ENCODE measurements at places on chromosomes 5 and 9. TPM values are rescaled to one million over a fixed set of nuclear protein-coding genes. Genes with fewer than 3 reads are reported as not detected.
A peak's percentile ranks its signal among the peaks of the same experiment; 100 is the strongest.

DNA sequence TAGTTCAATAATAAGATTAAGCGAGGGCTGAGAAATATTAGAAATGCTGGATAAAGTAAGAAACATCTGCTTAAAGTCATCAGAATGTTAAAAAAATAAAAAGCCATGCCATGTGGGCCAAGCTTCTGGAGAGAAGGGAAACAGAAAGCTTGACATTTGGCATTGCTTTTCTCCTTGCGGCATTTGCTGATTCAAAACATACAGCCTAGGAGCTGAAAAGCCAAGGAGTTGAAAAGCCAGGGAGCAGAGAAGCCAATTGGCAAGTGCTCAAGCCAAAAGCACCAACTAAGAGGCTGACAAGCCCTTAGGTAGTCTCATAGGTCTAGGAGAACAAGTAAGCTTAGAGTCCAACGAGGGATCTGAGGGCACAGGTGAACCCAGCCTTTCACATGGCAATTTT is 754.3 kb downstream of the TLE4 start:
- DNase-seq = no peak

Gene DDX4
- 165 TPM for polyA plus RNA-seq

- DNase-seq = no peak
These were observed 201.3 kb upstream of the PUM3 start for GRCh38 chr9:3045153-3045552.

Gene FOXD4L6
- not detected for polyA plus RNA-seq

GRCh38 chr9:73683862-73684591 is 532.4 kb downstream of the ANXA1 start:
- DNase-seq = no peak

DNA sequence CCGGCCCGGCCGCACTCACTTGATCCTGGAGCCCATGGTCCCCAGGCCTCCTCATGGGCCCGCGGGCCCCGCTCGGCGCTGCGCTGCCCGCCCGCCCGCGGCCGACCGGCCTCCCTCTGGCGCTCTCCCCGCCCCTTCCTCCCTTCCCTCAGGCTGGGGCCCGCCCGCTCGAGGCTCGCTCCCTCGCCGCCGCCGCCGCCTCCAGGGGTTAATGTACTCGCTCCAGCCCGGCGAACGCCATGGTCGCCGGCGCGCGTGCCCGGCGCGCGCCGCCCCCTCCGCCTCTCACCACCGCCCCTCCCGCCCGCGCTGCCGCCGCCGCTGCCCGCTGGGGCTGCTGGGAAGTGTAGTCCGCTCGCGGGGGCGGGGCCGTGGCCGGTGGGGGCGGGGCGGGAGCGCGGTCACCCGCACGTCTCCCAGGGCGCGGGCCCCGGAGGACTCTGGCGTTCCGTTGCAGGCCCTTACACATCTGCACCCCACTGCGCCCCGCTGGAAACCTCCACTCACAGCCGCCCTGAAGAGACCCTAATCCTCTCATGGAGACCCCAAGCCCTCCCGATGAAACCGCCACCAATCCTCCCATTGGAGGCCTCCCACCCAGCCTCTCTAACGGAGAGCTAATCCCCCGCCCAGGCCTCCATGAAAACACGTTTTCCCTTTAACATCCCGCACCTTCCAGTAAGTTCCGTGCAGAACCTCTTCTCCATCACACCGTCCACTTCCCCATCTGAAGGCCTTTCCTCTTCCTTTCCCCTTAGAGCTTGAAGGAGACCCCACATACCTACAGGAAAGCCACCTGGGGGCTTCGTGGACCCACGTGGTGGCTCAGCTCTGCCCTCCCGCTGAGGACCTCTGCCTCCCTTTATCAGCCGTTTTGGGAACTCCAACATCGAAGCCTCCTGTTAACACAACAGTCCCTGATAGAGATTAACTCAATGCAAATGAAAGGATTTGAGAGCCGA is at the start of gene DENND1A:
Gene DENND1A (minus strand): TSS at position 257 of the 962 bp plus-strand sequence. CDS start 221 bp downstream, at position 36.
- DNase-seq = peak; percentile 94

- no peak for DNase-seq
These were observed 57.5 kb downstream of the VAV2 start for GRCh38 chr9:133934482-133935232.

DNA sequence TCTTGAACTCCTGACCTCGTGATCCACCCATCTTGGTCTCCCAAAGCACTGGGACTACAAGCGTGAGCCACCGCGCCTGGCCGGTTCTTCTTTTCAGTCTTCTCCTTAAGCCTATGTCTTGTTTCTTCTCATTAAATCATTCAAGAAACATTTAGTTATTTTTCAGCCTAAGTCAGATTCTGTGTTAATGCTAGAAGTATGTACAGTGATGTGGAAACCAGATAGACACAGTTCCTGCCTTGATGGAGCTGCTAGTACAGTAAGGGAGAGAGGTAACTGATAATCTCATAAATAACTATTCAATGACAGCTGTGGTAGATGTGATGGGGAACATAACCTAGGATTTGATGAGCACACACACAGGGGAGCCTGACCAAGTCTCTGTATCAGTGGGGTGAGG is 46.3 kb upstream of the NR3C1 start:
- DNase-seq = no peak

Gene DOCK8
- 46.7 TPM for polyA plus RNA-seq

Gene NDST1
- 55.0 TPM for polyA plus RNA-seq

GRCh38 chr9:83266331-83266665 is 203.4 kb upstream of the RASEF start:
- no peak for DNase-seq

DNA sequence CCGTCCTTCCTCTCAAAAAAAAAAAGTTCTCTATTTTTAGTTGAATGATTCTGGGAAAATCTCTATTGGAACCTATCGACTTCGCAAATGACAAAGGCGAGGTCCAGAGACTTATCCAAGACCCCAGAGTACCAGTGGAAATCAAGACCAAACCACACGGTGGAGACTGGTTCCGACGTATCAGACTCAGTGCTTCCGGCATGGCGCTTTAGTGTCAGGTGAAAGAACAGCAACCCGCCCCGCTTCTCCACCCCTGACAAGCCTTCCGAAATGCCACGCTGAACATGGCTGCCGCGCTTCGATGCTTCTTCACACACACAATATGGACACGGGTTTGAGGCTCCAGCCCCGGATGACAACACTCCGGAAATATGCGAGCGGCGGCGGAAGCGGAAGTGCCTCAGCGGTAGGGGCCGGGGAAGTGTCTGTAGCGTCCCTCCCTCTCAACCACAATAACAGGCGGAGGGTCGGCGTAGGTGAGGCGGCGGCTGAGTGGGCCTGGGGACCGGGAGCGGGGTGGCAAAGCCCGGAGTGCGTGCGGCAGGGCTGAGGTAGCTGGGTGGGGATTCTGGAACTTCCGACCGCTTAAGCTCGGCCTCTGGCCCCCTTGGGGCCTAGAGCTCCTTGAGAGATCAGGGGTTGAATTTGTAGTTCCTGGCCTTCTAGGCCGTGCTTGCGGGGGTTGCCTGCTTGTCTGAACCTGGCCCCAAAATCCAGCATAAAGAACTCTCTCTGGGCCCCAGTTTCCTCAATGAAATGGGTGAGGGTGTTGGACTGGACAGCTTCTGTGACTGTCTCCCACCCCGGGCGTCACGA is at the start of gene FBXO38:
Gene FBXO38 (plus strand): TSS at position 395 of the 816 bp plus-strand sequence. CDS start 10,819 bp downstream, outside the sequence.
- DNase-seq = peak; percentile 98

Gene TLR4
- 3.9 TPM for polyA plus RNA-seq

DNA sequence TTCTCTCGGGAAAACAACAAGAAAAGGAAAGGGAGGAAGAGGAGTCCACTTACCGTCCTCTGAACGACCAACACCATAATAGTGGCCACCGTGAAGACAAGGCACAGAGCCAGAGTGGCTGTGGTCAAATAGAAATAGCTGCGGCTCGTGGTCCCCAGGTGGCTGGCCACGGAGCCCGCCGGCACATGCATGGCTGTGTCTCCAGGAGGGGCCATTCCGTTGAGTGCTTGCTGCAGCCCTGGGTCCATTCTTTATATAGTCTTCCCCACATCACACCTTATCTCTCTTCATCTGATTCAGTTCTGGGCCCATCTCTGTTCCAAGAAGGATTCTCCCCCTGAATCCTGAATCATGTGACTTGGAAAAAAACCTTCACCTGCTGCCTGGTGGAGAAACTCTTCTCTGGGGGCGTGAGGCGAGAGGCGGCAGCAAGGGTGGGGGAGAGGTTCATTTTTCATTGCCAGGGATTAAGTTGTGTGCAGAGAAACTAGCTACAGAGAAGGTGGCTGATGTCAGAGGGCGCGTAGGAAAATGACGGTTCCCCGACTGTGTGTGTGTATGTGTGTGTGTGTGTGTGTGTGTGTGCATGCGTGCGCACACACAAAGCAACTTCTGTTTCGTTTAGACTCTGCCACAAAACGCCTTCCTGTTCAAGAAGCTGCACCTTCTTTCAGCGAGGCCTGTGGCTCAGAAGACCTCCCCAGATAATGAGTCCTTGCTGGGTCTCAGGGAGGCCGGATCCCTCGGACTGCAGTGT is at the start of gene TNFSF8:
Gene TNFSF8 (minus strand): TSS at position 536 of the 757 bp plus-strand sequence. CDS start 288 bp downstream, at position 248.
- DNase-seq = no peak

DNA sequence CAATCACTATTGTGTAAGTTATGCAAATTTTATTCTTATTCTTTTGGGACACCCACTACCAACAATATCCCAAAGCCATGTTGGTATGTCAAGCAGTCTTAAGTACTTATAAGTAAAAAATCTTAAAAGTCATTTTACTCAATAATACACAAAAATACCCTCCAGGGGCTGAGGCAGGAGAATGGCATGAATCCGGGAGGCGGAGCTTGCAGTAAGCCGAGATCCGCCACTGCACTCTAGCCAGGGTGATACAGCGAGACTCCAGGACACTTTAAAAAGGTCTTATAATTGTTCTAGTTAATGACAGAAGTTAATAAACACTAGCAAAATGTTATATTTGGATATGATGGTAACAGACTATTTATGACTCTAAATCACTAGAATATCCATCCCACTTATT is 16.8 kb downstream of the CLINT1 start:
- DNase-seq = no peak

DNA sequence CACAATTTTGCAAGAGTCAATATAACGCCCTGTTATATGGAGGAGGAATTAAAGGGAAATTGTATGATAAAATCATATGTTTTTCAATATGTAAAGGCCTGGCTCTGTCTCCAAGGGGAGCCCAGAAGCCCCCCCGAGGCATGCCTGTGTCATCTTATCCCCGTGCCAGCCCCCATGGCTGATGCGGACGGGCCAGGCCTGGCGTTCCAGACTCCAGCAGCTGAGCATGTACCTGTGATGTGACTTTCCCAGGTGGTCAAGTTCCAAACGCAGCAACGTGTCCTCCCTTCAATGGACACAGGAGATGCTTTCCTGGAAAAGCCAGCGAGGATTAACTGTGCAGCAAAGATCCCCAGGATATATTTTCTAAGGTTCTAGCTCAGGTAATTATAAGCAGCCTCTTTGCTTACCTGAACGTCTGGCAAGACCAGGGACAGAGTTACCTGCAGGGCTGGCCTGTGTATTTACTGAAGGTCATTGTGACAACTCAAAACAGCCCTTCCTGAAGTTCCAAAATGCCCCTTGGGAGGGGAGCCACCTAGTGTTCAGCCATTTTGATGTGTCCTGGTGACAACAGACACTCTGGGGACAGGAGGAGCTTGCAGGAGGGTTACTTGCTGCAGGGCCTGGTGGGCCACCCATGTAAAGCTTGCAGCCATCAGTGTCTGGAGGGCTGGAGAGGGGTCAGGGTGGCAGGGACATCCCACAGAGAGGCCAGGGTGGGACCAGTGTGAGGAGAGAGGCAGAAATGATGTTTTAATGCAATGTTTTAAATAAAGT is 53.3 kb upstream of the RNU6ATAC start:
- no peak for DNase-seq

Gene EXOSC2
- 15.3 TPM for polyA plus RNA-seq

DNA sequence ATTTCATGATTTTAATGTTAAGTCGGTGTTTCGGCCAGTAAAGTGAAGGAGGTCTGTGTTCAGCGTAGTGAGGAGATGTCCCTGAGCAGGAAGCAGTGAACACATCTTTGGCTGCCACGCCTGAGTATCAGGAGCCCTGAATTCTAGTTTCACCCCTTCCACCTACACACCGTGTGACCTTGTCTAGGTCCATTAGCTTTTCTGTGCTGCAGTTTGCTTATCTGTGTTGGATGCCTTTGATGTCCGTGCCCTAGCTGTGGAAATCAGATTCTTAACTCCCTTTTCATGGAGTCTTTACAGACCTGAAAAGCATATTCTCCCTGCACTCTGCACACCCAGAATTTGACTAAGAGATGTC is 601 bp downstream of the FBXO38 start:
- DNase-seq = no peak

GRCh38 chr5:108380531-108381349 is 1.2 kb downstream of the FBXL17 start:
- peak; percentile 74 for DNase-seq

- DNase-seq = peak; percentile 80
These were observed 4.1 kb downstream of the FIBCD1 start for GRCh38 chr9:130934702-130935647.

DNA sequence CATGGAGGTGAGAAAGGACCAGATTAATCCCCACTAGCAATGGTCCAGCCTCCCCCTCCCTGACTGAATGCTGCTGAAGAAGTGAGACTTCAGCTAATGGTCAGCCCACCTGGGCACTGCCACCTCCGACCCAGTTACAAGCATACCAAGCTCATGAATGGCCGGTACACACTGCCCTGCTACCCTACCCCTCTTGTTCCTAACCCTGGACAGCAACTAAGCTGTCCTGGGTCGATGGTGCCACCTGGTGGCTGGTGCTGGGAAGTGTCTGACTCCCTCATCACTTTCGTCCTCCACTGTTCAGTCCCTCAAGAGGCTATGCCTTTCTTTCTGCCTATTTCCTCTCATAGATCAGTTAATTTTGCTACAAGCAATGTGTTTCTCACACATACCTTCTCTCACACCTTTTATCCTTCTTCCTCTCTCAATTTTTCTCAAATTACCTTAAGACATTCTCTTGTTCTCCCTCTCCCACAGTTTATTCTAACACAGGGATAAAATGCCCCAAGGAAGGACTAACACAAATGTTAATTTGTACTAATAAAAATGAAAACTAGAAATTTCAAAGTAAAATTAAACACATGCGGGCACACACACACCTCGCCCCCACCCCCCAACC is 42.4 kb downstream of the PAX5 start:
- DNase-seq = peak; percentile 66

- DNase-seq = no peak
These were observed 72.3 kb upstream of the CDH6 start for GRCh38 chr5:31121224-31121623.

DNA sequence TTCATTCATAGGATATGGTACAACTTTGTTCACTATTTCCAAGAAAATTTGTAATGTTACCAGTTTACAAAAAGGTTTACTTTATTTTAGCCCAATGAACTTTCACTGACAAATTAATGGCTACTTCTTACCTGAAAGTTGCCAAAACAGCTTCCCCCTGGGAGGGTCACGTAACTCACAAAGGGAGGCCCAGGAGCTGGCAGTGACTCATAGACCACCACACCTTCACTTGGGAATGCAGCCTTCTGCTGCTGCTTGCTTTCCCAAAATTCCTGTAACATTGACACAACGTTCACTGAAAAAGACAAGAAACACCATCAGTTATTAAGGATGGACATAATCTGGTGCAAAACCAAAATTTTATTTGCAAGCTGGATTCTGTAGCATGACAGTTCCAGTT is 18.1 kb downstream of the LIX1 start:
- DNase-seq = no peak

Measured in testis (tissue), 5 donors.